ENCODE measurements at places on chromosomes 5 and 9.

DNA sequence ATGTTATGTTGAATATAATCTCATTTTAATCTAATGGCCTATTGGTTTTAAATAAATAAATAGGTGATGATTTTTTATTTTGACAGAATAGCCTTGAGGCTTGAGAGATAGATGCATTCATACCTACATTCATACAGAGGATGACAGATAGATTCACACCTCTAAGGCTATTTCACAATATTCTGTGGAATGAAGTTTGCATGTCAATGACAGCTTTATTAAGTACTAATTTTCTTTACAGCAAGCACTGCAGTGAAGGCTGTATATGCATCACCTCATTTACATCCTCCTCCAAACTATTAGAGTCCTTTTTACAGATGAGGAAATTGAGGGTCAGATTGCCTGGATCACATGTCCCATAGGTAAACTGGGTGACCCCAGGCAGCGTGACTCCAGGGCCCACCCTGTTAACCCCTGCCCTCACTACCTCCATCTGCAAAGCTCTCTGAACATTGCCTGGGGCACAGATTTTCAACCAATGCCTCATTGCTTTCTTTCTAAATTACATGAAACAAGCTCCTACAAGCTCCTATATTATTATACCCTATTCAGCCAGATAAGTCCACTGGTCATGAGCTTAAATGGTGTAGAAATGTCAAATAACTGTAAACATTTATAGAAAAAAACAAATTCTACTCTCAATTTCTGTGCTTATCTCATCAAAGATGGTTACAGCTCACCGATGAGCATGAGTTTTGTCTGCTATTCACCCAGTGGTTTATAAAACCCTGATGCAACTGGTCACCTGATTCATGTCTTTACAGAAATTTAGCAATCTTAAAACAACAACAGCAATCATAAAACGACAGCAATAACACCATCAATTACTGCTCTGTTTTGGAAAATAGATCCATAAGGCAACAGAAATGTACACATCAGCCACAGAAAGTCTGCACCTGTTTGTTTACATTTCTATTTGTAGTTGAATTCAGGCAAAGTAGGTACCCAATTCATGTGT, 338.0 kb downstream of the NSG2 start:
- no peak for DNase-seq

- no peak for DNase-seq
Measured at GRCh38 chr9:2270565-2270964, 255.4 kb downstream of the SMARCA2 start.

DNA sequence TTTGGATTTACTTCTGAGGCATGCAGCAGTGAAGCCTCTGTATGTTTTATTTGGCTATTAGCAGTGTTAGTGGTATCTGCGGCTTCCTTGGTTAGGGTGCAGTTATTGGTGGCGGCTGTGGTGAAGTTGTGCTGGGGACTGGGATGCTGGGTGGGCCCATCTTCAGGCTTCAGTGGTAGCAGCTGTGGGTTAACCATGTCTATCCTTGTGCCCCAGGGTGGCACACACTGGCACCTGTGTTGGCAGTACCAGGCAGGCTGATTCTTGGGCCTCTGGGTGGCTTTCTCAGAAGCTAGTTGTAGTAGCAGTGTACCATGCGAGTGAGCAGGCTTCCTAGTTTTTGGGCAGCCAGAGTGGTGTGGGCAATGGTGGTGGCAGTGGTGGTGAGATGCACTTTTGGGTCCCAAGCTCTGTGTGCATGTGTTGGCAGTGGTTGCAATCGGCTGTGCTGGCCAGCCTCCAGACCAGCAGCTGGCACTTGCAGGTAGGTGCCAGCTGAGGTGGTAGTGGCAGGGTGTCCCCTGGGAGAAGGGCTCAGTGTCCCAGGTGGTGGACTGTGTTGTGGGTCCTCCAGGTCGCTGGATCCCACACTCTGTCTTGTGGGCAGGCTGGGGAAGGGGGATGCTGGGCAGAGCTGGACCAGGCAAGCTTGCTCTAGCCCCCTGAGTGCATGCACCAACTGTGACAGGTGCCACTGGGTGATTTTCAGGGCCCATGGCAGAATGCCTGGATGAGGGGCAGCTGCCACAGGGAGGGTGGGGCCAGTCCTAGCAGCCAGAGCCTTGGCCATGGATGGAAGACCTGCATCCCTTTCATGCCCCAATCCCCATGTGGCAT, 13.6 kb downstream of the AHRR start:
- no peak for DNase-seq

DNA sequence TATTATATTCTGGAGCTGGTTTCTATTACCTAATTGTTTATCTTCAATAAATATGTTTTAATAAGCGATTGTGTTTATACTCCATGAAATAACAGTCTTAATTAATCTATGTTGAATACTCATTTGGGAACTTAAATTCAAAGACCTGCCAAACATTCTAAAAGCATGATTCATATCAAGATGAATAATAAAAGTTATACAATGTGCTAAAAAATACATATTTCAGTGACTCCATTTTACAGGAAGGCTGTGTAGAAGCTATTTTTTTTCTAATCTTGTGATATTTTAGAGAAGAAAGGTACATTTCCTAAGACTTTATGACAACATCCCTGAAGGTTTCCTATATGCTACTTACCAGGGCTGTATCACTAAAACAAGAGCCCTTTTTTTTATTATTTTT, 417.9 kb downstream of the NFIB start:
- no peak for DNase-seq

- peak; percentile 54 for DNase-seq
Measured at GRCh38 chr5:174235221-174236011, 189.9 kb downstream of the NSG2 start.

DNA sequence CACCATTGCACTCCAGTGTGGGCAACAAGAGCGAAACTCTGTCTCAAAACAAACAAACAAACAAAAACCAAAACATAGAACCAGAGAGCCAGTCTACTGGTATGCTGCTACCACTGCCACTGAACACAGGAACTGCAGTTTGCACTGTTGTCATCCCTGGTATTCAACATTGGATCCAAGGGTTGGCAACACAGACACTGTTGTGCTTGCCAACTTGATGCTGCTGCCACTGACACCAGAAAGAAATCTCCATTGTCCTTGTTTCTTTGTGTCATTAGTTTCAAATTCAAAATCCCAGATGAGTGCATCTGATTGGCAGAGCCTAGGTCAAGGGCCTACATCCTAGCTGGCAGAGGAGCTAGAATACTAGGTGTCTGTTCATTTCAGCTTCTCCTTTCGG, 16.2 kb downstream of the HINT1 start:
- DNase-seq = no peak
